ENCODE measurements at places on chromosomes 7 and 10. TPM values are rescaled to one million over a fixed set of nuclear protein-coding genes. Genes with fewer than 3 reads are reported as not detected.

GRCh38 chr7:130486954-130487436, 4.9 kb upstream of the MEST start:
- DNase-seq: no peak
- H3K36me3 ChIP-seq: no peaks in the 10 kb centered on the region
- H3K27ac ChIP-seq: peak overlapping the region; percentile 23
- no peaks in the 10 kb centered on the region for H3K27me3 ChIP-seq

DNA sequence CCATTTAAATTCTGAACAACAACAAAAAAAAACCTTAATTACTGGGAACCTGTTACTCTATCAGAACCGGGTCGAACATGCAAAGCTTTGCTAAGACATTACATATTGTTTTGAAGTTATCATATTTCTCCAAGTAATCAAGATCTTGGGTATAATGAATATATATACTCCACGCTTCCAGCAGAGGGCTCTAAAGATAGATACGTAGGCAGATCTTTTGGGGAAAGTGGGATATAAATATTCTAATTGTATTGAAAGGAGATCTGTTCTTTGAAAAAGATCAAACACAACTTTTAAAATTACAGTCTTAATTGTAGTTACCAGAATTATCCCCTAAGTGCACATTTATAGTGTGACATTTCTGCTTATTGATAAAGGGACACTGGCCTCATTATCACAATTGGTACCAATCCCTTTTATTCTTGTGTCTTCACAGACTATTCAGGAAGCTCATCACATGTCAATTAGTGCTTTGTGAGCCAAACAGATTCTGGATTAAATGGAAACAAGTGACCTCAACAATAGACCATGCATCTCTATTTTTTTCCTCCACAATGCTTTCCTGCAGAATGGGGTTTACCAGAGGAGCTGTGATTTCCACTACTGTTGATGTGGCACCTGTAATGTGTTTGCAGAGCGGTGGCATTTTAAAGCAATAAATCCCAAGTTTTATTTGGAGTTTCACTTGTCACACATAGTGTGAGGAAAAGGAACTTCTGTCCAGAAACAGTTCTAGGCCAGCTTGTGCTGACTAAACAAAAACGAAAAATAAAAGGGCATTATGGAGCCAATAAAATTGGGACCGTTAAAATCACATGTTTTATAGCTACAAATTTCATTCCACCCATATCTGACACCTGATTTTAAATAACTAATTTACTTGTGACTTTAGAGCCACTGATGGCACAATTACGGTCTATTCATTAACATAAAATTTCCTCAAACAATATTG, 122.4 kb downstream of the CTTNBP2 start:
- no peak for DNase-seq
- H3K27me3 ChIP-seq: no peaks in the 10 kb centered on the region
- no peaks in the 10 kb centered on the region for H3K4me1 ChIP-seq

DNA sequence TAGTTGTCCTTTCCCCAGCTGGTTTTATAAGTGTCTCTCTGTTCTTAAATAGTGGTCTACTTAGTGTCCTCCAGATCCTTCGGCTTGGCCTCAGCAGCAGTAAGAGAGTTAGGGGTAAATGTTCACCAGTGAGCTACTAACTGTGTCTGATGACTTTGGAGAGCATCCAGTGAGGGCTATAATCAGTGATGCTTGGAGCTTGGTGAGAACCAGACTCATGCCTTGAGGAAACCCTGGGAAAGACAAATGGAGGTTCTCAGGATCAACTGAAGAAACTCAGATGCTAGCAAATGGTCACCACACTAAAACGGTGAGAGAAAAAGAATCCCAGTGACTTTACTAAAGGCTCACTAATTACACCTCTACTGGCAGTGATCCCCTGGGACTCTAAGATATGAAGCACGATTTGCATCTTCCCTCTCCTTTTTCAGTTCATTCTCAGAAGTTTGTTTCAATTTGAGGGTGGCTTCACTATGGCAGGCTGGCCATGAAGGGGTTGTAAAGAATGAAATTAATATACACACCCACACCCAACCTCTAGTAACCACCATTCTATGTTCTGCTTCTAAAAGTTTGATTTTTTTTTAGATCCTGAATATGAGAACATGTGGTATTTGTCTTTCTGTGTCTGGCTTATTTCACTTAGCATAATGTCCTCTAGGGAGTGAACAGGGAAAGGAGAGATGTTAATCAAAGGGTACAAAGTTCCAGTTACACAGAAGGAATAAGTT, 177.9 kb downstream of the PDE1C start:
- no peaks in the 10 kb centered on the region for H3K27me3 ChIP-seq
- H3K4me3 ChIP-seq: no peak overlapping the region
- DNase-seq: no peak

GRCh38 chr10:92969151-92969550, 91.4 kb upstream of the CYP26C1 start:
- H3K36me3 ChIP-seq: no peaks in the 10 kb centered on the region
- DNase-seq: no peak
- no peak overlapping the region for H3K27ac ChIP-seq
- H3K4me1 ChIP-seq: no peaks in the 10 kb centered on the region
- H3K27me3 ChIP-seq: no peaks in the 10 kb centered on the region

GRCh38 chr10:113178771-113179170, 228.7 kb downstream of the TCF7L2 start:
- H3K36me3 ChIP-seq: no peaks in the 10 kb centered on the region
- H3K27ac ChIP-seq: no peak overlapping the region
- no peak overlapping the region for H3K4me3 ChIP-seq
- no peaks in the 10 kb centered on the region for H3K4me1 ChIP-seq
- no peaks in the 10 kb centered on the region for H3K27me3 ChIP-seq

DNA sequence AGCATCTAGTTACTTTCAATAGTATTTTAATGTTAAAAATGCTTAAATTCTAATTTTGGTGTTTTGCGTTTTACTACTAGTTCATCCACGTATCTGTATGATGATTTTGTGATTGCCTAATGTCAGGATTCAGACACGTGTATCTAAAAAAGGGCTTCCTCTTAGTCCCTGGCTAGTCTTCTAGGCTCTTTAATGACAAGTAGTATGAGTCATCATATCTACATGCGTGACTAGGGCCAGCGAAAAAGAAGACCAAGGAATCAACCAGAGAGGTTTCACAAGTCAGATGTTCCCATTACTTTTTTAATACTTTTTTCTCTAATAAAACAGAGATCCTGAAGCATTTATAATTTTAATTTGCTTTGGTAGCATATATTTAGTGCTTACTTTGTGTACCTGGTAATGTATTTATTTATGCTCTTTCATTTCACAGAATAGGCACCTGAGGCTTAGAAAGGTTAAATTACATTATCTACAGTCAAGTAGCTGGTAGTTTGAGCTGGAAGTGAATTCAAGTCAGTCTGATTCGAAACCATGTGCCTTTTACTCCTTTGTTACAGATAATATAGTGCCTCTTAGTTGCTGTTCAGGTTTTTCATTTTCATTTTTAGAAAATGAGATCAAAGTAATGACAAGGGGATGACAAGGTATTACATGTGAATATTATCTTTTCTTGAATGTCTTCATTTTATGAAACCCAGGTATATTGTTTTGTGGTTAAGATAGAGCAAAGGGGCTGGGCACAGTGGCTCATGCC, 140.3 kb downstream of the FOXP2 start:
- no peaks in the 10 kb centered on the region for H3K4me1 ChIP-seq
- no peak for DNase-seq
- peaks cover 4% of the 10 kb centered on the region for H3K36me3 ChIP-seq
- no peak overlapping the region for H3K4me3 ChIP-seq

DNA sequence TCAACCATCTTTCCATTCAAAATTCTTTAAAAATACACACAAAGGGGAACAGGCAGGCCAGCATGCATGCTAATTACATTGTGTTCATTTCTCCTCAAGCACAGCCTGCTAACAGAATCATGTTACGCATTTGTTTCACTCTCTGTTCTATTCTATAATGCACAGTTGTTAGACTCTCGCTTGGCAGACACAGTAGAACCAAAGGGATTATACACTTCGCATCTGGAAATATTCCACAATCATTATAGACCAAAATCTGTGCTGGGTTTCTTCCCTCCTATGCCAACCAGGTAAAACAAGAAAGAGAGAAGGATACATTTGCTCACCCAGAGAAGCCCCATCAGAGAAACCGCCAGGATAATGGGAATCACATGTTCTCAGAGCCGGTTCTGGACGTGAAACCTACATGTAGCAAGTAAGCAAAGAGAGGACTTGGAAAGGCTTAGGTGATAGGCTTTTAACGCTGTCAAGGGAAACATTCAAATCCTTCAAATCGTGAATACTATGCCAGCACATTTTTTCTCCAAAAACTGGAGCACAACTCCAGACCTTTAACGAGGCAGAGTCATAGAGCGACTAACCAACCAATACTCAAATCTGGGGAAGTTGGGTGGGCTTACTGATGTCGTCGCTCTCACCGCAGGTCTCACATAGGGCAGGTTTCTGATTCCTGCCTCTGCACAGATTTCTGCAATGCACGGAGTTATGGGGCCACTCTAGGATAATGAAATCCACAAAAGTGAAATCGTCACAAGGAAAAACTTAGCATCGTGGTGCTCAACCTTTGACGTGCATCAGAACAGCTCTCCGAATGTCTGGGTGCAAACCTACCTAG, 380.5 kb upstream of the AUTS2 start:
- no peak overlapping the region for H3K4me3 ChIP-seq
- H3K27me3 ChIP-seq: no peaks in the 10 kb centered on the region
- no peaks in the 10 kb centered on the region for H3K36me3 ChIP-seq

The TMEM176B gene
- total RNA-seq: 3.5 TPM

The C10orf95 gene
- total RNA-seq: not detected

The VSTM4 gene
- 0.80 TPM for total RNA-seq

The SPDYE9 gene
- total RNA-seq: not detected
